ENCODE measurements at places on chromosomes 16 and 17. TPM values are rescaled to one million over a fixed set of nuclear protein-coding genes. Genes with fewer than 3 reads are reported as not detected.

GRCh38 chr16:68884861-68885720, 41.8 kb downstream of the TANGO6 start:
- no peak overlapping the region for H3K27ac ChIP-seq
- H3K4me3 ChIP-seq: no peak overlapping the region
- H3K36me3 ChIP-seq: peaks cover 36% of the 10 kb centered on the region
- DNase-seq: no peak
- H3K4me1 ChIP-seq: no peaks in the 10 kb centered on the region
- no peaks in the 10 kb centered on the region for H3K27me3 ChIP-seq

DNA sequence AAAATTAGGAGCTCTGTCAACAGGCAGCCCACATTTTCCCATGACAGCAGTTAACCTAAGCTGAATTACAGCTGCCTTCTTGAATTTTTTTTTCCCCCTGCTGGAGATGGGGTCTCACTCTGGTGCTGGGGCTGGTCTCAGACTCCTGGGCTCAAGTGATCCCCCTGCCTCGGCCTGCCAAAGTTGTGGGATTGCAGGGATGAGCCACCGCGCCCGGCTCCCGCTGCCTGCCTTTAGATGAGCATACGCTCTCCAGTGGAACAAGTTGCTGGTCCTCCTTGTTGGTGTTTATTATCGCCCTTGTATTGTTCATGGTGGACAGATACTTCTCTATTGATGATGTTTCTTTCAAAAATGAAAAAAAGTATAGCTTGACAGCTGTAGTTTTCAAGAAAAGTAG, 15.6 kb downstream of the PAFAH1B1 start:
- no peaks in the 10 kb centered on the region for H3K4me1 ChIP-seq
- no peak overlapping the region for H3K27ac ChIP-seq
- no peak for DNase-seq
- H3K27me3 ChIP-seq: no peaks in the 10 kb centered on the region
- H3K4me3 ChIP-seq: no peak overlapping the region
- no peaks in the 10 kb centered on the region for H3K36me3 ChIP-seq

DNA sequence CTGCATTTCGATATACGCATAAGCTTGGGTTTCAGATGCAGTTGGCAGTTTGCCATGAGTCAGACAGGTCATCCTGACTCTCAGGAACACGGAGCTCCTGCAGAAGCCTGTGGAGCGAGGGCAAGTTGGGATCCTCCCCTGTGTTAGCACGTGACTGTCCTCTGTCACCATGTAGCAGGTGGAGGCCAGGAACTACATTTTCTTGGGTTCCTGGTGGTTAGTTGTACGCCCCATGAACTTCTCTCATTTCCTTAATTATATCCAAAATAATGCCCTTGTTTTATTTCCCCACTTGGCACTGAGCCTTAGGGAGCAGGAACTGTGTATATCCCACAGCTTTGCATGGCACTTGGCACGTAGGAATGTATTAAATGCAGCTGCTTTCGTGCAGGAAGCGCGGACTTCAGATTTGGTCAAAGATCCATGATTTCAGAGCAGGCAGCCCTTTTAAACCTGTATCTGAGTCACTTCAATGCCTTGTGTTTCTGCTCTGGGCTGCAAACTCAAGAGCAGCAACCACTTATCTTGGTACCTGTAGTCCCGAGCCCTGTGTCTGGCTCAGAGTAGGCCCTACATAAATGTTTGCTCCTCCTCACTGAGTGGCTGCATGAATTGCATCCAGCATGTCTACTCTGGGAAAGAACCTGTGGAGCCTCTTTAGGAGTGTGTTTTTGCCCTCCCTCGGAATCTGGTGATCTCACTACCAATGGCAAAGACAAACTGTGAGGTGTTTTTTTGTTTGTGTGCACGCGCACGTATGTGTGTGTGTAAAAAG, 428.4 kb downstream of the MAF start:
- no peak overlapping the region for H3K27ac ChIP-seq
- H3K27me3 ChIP-seq: no peaks in the 10 kb centered on the region
- H3K36me3 ChIP-seq: no peaks in the 10 kb centered on the region
- no peaks in the 10 kb centered on the region for H3K4me1 ChIP-seq

- DNase-seq: no peak
- peak overlapping the region; percentile 61 for H3K4me3 ChIP-seq
- H3K27me3 ChIP-seq: no peaks in the 10 kb centered on the region
- no peaks in the 10 kb centered on the region for H3K36me3 ChIP-seq
- peak overlapping the region; percentile 87 for H3K27ac ChIP-seq
These were observed 1.2 kb upstream of the TNRC6C start for GRCh38 chr17:77957235-77957856.

- H3K27ac ChIP-seq: peak overlapping the region; percentile 58
- H3K4me1 ChIP-seq: peaks cover 2% of the 10 kb centered on the region
These were observed 5.0 kb downstream of the UBALD2 start for GRCh38 chr17:76270127-76270592.

HOXB6 gene
- 5.1 TPM for total RNA-seq

ZDHHC1 gene
- 32.9 TPM for total RNA-seq

DNA sequence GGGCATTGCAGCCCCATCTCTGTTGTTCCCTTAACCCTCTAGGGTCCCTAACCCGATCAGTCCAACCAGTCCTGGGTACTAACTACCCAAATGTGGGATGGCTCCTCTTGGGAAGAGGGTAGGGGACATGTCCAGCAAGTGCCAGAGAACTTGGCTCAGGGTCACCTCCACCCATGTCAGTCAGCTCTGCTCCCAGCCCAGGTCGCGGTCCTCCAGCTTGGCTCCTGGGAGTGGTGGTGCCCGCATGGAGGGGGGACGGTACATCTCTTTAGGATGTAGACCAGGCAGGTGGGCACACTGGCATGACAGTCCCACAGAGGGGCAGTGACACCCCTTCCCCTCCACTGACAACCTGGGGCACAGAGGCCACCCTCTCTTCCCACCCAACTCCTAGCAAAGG, 6.0 kb downstream of the TMUB2 start:
- H3K27ac ChIP-seq: no peak overlapping the region
- no peak for DNase-seq
- H3K27me3 ChIP-seq: no peaks in the 10 kb centered on the region

- H3K27me3 ChIP-seq: no peaks in the 10 kb centered on the region
- H3K4me3 ChIP-seq: no peak overlapping the region
- no peaks in the 10 kb centered on the region for H3K36me3 ChIP-seq
- DNase-seq: no peak
- no peak overlapping the region for H3K27ac ChIP-seq
- H3K4me1 ChIP-seq: no peaks in the 10 kb centered on the region
These were observed 8.7 kb downstream of the RAP1GAP2 start for GRCh38 chr17:2804912-2805311.

DNA sequence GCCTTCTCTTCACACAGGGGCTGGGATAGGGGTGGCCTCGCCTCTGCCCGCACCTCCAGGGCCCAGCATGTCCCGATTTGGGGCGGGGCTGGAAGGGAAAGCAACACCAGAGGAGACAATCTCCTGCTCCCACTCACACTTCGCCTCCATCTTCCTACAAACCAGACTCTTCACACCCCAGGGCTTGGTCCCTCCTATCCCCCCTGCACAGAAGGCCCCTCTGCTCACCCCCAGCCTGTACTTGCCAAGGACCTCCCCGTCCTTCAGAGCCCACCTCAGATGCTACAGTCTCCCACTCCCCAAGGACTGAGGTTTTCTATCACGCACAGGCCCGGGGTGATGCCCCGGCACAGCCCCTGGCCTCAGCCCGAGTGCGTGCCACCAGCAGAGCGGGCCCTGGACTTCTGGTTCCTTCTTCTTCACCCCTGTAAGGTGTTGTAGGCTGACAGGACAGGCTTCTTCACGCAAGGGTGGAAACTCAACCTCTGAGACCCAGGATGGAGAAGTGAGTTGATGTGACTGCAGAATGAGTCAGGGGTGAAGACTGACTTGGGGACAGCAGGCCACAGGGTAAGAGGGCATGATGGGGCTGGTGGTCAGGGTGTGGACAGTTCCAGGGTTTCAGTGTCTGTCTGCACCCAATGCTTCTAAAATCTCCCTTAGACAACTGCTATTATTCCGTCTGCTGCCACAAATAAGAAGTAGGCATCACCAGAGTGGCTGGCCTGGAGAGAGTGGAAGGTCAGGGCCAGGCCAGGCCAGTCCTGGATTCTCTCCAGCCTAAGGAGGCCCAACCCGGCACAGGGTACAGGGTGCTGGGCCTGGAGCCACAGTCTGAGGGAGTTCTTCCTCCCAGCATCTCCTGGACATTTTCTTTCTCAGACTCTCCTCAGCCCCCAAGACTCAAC, 2.5 kb downstream of the ITGAE start:
- H3K36me3 ChIP-seq: no peaks in the 10 kb centered on the region
- no peaks in the 10 kb centered on the region for H3K4me1 ChIP-seq
- no peak overlapping the region for H3K4me3 ChIP-seq
- H3K27ac ChIP-seq: no peak overlapping the region
- no peaks in the 10 kb centered on the region for H3K27me3 ChIP-seq

DNA sequence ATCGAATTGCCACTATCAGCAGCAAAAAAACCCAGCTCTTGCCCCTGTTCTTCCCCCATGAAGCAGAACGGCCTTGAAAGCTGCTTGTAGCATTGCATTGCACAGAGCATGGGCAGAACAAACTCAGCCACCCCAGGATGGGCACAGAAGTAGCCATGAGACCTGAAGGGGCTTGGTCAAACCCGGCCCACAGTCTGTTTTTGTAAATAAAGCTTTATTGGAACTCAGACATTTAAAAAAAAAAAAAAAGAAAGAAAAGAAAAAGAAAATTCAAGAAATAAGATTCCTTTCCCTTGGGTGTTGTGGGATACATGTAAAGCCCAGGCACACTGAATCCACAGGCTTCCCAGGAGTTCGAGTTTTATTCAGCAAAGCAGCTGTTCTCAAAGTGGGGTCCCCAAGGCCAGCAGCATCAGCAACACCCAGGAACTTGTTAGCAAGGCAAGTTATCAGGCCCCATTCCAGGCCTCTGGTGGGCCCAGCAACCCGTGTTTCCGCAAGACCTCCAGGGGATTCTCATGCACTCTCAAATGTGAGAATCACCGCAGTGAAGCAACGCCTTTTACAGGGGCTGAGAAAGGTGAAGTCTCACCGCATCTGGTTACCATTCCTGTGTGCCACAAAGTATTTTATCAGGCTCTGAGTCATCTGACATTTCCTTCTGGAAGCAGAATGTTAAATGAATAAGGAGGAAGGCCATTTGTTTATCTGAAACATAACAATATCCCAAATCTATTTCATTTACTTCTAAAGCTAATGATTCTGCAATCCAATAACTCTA, 108.2 kb downstream of the SLC39A11 start:
- H3K27ac ChIP-seq: no peak overlapping the region
- H3K27me3 ChIP-seq: no peaks in the 10 kb centered on the region
- H3K4me1 ChIP-seq: no peaks in the 10 kb centered on the region
- DNase-seq: no peak

DNA sequence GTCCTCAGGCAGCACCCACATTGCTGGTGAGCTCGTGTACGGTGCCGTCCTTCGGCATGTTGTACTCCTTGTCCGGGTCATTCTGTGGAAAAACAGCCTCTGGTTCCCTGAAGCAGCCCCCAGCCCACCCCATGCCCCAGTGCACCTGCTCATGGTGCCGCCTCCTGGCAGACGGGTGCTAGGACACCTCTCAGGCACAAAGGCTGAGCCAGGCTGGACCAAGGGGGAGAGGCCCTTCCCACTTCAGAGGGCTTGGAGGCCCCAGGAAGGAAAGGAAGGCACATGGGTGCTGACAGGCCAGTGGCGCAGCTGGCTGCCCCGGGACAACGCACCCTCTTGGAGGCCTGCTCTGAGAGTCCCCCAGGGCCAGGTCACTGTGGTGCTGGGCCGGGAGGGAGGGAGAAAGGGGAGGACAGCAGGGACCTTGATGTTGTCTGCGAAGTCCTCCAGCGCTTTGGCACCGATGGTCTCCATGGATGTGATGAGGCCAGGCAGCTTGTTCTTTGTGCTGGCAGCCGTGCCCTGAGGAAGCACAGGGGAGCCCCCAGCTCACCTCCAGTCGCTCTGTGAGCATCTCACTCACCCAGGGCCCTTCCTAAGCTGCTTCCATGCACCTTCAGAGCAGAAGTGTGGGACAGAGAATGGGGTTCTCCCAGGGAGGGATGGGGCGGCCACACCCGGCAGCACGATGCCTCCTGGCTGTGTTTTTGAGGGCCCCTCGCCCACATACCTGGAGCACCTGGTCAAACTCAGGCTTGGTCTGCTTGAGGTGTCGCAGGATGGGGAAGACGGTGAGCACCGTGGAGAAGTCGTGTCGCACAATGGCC, 9.3 kb downstream of the ZACN start:
- H3K27ac ChIP-seq: no peak overlapping the region
- peaks cover 44% of the 10 kb centered on the region for H3K36me3 ChIP-seq
- H3K4me1 ChIP-seq: no peaks in the 10 kb centered on the region
- H3K4me3 ChIP-seq: no peak overlapping the region
- no peak for DNase-seq

SOX8 gene
- 74.5 TPM for total RNA-seq

GRCh38 chr16:78045865-78046581, 23.7 kb downstream of the CLEC3A start:
- no peak overlapping the region for H3K27ac ChIP-seq
- H3K27me3 ChIP-seq: peaks cover 6% of the 10 kb centered on the region
- no peaks in the 10 kb centered on the region for H3K4me1 ChIP-seq
- no peak for DNase-seq
- no peak overlapping the region for H3K4me3 ChIP-seq
- no peaks in the 10 kb centered on the region for H3K36me3 ChIP-seq

FA2H gene
- 22.5 TPM for total RNA-seq

GPR139 gene
- not detected for total RNA-seq

DNA sequence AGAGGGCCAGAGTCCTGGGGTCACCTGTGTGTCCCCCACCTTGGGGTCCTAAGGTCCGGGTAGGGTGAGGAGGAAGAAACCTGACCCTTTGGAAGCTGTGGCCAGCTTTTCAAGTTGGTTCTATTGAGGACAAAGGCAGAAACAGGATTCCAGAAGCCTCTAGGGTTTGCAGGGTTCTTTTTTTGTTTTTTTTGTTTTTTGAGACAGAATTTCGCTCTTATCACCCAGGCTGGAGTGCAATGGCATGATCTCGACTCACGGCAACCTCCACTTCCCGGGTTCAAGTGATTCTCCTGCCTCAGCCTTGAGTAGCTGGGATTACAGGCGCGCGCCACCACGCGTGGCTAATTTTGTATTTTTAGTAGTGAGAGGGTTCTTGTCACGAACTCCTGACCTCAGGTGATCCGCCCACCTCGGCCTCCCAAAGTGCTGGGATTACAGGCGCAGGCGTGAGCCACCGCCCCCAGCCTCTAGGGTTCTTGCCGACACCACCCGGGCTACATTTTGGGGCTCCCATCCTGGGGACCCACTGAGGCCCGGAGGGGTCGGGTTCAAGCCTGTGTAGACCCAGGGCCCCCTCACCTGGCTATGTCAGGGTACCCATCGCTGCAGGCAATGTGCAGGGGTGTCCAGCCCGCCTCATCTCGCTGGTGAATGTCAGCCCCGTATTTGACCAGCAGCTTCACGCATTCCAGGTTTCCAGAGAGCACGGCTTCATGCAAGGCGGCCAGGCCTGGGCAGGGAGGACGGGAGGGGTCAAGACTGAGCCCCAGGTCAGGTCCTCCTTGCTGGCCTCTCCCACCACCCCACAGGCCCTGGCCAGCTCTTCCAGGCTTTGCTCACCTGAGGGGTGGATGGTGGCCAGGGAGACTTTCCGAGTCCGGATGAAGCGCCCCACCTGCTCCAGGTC, 674 bp downstream of the PPP1R27 start:
- H3K4me3 ChIP-seq: peak overlapping the region; percentile 77
- no peak for DNase-seq
- H3K27ac ChIP-seq: peak overlapping the region; percentile 96
- H3K4me1 ChIP-seq: peaks cover 18% of the 10 kb centered on the region
- H3K36me3 ChIP-seq: no peaks in the 10 kb centered on the region

MYH8 gene
- total RNA-seq: not detected

MT4 gene
- total RNA-seq: not detected

STRADA gene
- total RNA-seq: 41.8 TPM

GRCh38 chr16:84091460-84091859, 25.3 kb downstream of the MBTPS1 start:
- H3K27me3 ChIP-seq: no peaks in the 10 kb centered on the region
- DNase-seq: no peak
- H3K27ac ChIP-seq: no peak overlapping the region
- H3K4me3 ChIP-seq: no peak overlapping the region
- H3K36me3 ChIP-seq: peaks cover 40% of the 10 kb centered on the region

MT1E gene
- 255 TPM for total RNA-seq
